ENCODE measurements at places on chromosomes 12 and 14.
A peak's percentile ranks its signal among the peaks of the same experiment; 100 is the strongest.

GRCh38 chr12:83700838-83701237 is 1014.1 kb downstream of the TMTC2 start:
- DNase-seq: peak; percentile 11

DNA sequence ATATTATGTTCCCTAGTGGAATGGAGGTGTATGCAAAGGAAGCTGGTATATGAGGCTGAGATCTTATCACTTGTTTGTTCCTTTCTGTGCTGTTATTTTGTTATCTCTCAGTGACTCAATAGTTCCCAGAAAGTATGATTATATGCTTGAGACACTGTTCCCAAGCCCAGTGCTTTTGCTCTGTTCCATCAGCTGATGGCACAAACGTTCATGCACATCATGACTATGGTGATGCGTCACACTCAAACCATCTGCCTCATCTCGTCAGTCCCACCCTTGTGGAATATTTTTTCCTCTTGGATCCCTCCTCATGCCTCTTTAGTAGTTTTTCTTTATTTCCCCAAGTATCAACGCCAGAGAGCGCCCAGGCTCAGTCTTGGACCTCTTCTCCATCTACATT is 786.9 kb downstream of the AACS start:
- no peak for DNase-seq

DNA sequence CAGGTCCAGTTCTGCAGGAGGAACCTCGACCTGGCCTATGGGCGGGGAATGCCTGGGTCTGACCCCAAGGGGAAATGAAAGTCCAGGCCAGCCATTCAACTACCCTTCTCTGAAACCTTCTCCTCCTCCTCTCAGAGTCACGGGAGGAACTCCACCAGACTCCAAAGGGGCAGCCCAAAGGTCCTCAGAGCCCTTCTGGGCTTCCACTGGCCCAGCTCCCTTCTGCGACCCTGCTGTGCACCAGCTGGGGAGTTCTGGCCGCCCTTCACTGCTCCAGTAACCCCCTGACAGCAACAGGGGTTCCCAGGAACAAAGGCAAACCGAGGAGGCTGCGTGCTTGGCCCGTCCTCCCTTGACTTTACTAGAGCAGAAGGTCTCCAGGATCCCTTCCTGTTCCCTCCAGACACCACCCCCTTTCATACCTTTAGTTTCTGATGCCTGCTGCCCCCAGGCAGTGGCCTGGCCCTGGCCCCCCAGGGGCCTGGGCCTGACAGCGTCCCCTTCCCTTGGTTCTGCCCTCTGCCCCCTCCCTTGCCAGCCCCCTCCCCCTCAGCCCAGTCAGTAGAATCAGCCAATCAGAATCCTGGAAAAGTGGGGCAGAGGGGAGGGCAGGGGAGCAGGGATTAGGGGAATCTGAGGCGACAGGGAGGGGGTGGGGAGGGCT is 850 bp upstream of the ZNF385A start:
- DNase-seq: no peak

DNA sequence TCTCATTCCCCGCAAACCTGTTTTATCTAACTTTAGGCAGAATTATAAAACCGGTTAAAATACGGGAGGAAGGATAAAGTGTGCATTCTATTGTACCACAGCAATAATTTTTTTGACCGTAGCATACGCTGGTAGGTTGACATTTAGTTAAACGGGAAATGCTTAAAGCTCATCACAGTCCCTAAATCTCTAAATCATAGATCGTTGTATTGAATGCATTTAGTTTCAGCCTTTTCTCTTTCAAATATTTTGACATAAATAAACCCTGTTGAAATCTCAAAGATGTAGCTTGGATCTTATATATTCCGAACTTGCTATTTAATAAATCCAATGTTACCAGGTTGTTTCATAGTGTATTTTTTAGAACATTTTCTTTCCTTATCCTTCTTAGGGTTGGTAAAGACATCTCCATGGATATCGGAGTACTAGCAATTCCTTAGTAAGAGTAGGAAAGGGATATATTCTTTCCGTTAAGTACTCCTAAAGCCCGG is 798 bp downstream of the CLEC2B start:
- no peak for DNase-seq

- no peak for DNase-seq
Observed at GRCh38 chr14:75689012-75689411, 28.0 kb downstream of the TTLL5 start.

- no peak for DNase-seq
Observed at GRCh38 chr14:68471029-68471963, 321.6 kb downstream of the ZFP36L1 start.

DNA sequence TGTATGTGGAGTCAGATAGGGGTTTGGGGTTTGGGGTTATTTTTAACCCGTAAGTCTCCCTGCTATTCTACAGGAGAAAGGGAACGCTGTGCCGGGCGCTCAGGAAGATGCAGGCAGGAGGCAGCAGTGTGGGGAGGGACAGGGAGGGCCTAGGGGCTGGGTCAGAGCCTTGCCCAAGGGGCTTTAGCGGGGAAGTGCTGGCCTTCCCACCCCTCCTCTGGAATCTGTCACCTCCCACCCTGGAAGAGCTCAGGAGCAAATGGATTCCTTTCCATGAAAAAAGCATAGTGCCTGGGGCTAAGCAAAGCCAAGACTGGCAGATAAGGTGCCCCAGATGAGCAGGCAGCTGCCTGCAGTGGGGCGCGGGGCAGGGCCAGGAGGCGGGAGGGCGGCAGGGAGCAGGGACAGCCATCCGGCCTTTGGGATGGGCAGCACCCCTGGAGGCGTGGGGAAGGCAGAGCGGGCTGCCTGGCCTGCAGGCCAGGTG is 7.3 kb upstream of the INF2 start:
- peak; percentile 41 for DNase-seq

GRCh38 chr12:50572760-50573159 is 68.0 kb downstream of the DIP2B start:
- no peak for DNase-seq

DNA sequence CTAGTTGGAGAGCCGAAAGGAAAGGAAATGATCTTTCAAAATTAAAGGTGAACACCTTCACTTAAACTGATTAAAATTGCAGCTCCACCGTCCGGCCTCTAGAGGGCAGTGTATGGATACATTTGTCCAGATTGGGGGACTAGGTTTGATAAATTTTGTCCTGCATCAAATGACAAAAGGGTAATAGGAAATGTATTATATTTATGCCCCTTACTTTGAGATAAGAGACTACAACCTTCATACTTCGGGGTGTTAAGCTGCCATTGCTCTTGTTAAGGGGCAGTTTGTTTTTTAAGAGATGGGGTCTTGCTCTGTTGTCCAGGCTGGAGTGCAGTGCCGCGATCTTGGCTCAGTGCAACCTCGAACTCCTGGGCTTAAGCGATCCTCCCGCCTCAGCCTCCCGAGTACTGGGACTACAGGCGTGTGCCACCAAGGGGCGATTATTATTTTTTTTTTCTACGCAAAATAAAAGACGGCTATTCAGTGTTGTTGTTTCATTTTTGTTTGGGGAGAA is 818 bp upstream of the SUOX start:
- peak; percentile 67 for DNase-seq

GRCh38 chr12:61267474-61267873 is 992.7 kb upstream of the USP15 start:
- no peak for DNase-seq

- peak; percentile 69 for DNase-seq
Observed at GRCh38 chr14:52131640-52132320, 62.9 kb upstream of the NID2 start.
